HS-27A (cell line): ENCODE measurements at places on chromosomes 1 and 21.

- no peak for DNase-seq
Observed at GRCh38 chr1:20353836-20354235, 63.2 kb downstream of the VWA5B1 start.

DNA sequence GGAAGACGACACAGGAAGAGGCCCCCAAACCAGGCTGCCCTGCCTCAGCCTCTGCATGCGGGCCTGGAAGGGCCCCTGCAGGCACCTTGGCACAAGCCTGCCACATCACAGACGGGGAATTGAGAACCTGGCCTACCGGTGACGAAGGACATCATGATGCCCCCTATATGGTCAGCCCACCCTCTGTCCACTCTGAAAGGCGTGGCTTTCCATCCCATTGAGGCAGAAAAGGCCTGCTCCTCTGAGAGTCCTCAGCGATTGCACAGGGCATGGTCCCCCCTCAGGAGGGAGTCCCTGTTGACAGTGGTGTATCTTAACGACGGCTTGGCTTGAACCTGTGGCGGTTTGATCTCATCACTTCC, 11.4 kb downstream of the KRTAP10-1 start:
- DNase-seq, result no peak

GRCh38 chr1:111738436-111739193, 580 bp downstream of the INKA2 start:
- no peak for DNase-seq

DNA sequence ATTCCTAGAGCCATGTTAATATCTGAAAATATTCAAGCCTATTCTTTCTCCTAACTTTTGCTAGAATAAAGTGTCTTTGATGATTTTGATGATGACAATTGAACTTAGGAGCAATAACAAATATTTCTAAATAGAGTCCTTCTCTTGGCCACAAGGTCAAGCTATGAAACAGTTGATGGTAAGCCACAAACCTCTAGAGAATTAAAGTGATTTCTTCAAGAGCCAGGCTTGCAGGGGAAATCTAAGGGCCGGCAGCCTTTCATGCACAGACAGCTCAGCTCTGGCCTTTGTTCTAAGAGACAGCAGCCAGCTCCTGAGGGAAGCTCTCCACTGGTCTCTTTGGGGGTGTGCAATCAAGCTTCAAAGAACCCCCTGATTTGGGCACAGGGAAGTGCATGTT, 59.0 kb downstream of the SUSD4 start:
- no peak for DNase-seq

- DNase-seq, result peak; percentile 12
Observed at GRCh38 chr21:30194701-30195299, 21.1 kb downstream of the CLDN8 start.

DNA sequence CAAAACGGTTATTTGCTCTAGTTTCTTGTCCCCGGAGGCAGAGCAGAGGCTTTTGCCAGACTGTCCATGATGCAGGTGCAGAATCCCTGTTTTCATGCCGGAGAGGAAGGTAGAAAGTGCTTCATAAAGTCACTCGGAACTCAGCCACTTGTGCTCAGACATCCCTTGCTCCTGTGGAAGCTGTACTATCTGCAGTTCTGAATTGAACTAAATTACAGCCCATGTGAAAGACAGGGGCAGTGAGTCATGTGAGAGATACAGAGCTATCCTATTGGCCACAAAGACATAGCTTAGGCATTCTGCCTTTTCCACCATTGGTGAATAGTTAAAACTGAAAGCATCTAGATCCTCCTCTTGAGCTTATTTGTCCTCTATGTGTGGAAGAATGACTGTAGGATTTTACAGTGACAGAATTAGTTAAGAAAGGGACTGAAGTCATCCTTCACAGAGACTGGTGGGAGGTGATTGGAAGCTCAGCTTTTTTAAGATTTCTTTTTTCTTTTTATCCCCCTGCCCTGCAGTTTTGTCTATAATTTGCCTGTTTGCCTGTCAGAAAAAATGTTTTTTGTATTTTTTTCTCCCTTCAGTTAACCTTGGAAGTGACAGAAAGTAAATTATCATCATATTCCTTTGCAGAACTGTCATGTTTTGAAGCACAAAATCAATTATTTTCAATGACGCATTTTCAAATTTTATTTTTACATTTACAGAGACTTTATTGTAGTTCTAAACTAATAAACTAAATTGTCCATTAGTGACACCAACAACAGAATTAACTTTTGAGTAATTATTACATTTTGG, 298.6 kb downstream of the PTPRC start:
- DNase-seq, result peak; percentile 57

- no peak for DNase-seq
Observed at GRCh38 chr1:234779160-234779538, 169.2 kb upstream of the IRF2BP2 start.

- no peak for DNase-seq
Observed at GRCh38 chr1:228006034-228006785, 588 bp upstream of the WNT3A start.

GRCh38 chr1:32201011-32201855, 838 bp downstream of the CCDC28B start:
- no peak for DNase-seq
